ENCODE measurements at places on chromosomes 5 and 9.

- DNase-seq, result no peak
Observed at GRCh38 chr9:69215774-69216485, 41.9 kb downstream of the TJP2 start.

DNA sequence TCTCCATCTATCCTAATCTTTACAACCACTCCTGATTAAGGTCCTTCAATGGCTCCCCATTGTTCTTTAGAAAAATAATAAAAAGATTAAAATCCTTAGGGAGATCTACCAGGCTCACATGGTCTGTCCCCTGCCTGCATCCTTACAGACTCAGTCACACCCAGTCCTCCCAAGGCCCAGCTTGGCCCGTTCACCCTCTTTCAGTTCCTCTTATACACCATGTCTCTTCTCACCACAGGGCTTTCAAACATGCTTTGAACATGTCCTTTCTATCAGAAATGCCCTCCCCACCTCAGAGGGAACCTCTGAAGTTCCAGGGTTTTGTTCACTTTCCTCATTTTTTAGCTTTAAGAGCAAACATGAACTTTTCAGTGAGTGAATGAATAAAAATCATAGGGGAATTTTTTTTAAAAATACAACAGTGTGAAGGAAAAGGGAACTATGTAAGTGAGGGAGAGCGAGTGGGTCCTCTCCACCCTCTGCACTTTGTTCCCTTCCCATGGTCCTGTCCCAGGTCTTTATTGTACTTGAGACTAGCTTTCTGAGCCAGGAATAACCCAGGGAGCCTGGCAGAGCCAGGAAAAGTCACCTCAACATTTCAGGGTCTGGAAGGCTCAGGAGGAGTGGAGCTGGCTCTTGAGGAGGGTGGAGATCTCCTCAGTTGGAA lies 55.3 kb downstream of the TRPC7 start:
- DNase-seq, result no peak

DNA sequence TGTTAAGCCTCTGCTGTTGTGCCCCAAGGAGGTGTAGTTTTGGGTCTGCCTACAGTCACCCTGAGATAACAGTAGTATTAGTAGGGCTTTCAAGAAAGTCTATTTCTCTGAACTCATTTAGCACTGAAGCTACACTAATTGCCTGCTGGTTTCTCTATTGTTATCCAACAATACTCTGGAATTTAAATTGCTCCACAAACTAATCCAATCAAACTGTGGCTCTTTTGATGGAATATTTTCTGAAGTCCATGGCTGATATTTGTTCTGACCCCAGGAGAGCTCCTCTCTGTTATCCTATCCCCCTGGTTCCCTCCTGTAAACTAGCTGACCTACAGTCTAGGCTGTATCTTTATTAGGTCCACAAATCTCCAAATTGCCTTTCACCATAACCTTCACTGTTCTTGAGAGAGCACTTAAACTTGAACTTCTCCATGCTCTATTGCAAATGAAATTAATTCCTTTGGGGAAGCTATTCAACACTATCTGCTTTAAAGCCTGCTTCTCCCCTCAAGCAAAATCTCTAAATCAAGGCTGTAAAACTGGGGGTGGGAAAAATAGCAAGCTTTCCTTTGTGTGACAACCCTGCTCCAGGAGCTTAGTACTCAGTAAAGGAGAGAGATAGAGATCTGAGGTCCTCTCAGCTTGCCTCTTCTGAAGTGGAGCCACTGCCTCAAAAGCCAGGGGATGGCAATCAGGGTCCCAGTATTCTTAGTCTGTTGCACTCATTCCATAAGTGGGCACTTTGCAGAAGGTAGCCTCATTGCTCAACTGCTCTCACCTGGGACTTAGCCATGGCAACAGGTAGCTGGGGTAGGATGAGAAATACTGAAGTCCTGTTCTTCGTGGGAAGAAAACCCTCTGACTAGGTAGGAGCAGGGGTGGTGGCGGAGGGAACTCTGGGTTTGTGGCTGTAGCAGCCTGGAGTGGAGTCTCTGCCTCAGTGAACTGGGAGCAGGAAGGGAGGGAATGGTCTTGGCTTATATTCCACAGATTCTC lies 110.9 kb downstream of the MACIR start:
- DNase-seq, result no peak

DNA sequence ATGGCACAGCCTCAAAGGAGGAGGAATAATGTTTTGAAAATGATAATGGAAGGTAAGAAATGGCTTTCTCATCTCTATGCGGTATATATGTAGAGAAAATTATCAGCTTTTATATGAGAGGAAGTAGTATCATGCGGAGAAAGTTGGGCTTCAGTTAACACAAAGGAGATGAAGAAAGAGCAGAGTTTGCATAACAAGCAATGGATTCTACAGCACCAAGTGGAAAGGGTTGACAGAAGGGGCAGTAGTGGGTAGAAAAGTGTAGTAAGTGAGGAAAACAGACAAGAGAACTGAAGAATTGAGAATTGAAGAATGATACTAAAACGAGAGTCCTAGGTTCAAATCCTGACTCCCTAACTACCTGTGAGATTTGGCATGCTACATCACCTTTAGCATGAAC lies 51.0 kb downstream of the GNG10 start:
- DNase-seq, result no peak

- no peak for DNase-seq
Observed at GRCh38 chr5:174300118-174300940, 254.8 kb downstream of the NSG2 start.

GRCh38 chr5:16467363-16468219 lies 2.0 kb upstream of the ZNF622 start:
- no peak for DNase-seq

DNA sequence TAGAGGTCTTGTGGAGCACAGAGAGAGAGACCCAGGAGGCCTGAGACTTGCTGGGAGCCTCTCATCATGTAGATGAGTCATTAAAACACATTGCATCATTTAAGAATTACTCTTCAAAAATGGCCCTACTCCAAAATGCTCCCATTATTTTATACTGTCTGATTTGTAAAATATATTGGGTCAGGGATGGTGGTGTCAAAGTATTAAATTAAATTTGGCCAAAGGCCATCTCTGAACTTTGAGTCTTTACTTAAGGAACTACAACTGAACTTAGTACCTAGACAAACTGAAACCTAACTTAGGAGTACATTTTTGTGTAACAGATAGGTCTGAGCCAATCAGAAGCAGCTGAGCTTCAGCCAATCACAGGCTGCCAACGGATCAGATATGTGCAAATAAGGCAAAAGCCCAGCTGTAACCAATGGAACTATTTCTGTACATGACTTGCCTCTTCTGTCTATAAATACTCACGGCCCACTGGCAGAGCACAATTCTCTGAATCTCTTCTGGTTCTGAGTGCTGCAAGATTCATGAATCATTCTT lies 657.2 kb downstream of the TLE1 start:
- DNase-seq, result no peak

GRCh38 chr5:34519489-34520220 lies 136.5 kb upstream of the RAI14 start:
- no peak for DNase-seq

- DNase-seq, result no peak
Observed at GRCh38 chr5:14166437-14166836, 23.3 kb downstream of the TRIO start.

DNA sequence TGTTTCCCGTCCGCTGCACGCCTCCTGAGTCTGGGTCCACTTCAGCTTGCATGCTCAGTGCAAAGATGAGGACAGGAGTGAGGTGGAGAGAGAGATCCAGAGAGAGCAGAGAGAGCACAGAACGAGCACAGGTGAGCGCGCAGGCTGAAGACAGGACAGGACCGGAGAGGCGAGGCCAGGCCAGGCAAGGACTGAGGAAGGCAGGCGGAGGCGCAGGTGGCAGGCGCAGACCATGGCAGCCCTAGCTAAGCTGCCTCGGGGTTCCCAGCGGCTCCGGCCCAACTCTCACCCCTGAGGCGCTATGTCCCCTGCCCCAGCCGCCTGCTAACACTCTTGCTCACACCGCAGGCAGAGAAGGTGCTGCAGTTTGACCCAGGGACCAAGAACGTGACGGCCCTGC lies 9.7 kb downstream of the GRIN1 start:
- no peak for DNase-seq

GRCh38 chr5:143208365-143208641 lies 195.2 kb downstream of the NR3C1 start:
- no peak for DNase-seq

GRCh38 chr5:10233505-10233904 lies 16.2 kb downstream of the ATPSCKMT start:
- DNase-seq, result peak; percentile 39

GRCh38 chr5:127943061-127943371 lies 140.6 kb upstream of the SLC12A2 start:
- DNase-seq, result no peak

DNA sequence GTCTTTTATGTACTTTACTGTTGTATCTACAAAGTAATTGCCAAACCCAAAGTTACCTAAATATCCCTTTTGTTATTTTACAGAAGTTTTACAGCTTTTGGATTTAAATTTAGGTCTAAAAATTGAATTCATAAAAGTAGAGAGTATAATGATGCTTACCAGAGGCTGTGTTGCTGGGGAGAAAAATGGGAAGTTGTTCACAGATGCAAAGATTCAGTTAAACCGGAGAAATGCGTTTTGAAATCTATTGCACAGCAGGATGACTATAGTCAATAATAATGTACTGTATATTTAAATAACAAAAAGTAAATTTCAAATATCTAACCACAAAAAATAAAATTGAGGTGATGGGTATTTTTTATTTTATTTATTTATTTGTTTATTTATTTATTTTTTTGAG lies 2.6 kb upstream of the ANKRD18A start:
- no peak for DNase-seq

- no peak for DNase-seq
Observed at GRCh38 chr5:132180134-132180745, 47.4 kb downstream of the P4HA2 start.

GRCh38 chr5:149583394-149583793 lies 2.1 kb downstream of the ARHGEF37 start:
- no peak for DNase-seq

- no peak for DNase-seq
Observed at GRCh38 chr9:109923471-109923760, 143.4 kb downstream of the PALM2AKAP2 start.

DNA sequence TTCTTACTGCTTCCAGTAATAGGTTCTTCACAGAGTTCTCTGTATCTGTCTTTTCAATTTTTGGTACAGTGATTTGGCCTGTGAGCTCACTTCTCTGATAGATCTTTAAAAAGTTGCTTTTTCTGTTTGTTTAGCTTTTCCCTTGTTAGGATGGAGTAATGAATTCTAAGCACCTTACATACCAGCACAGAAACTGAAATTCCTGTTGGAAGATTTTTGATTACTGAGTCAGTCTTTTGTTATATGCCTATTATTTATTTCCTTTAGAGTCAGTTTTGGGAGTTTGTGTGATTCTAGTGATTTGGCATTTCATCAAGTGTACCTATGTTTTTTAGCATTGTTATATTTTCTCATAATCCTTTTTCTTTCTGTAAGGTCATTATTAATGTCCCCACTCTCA lies 37.6 kb upstream of the IPPK start:
- DNase-seq, result no peak

DNA sequence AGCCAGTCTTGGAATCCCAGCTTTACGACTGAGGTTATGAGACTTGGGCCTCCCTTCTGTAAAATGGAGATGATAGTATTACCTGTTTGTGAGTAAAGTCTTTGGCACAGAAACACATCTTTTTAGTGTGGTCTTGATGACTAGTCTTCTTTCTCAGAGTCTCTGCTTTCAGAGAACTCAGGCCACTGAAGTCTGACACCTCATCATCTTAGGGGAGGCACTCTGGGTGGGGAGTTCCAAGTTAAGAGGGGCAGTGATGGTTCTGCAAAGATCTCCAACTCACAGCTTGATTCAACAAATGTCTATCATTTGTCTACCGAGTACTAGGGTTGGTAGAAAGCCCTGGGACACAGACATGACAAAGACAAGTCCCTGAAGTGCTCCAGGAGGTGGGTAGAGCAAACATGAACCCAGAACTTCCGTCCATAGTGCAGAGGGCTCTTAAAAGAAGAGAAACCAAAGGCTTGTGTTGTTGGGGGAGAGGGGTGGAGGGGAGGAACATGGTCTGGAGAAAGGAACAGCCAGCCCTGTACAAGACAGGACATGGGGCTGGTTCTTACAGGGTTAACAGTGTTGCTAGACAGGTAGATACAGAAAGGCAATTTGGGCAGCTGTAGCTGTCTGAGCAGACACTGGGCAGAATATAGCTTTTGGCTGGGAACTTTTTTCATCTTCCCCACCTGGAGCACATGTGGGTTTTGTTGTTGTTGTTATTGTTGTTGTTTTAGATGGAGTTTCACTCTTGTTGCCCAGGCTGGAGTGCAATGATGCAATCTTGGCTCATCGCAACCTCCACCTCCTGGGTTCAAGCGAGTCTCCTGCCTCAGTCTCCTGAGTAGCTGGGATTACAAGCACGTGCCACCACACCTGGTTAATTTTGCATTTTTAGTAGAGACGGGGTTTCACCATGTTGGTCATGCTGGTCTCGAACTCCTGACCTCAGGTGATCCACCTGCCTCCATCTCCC lies 2.6 kb upstream of the CD14 start:
- no peak for DNase-seq

GRCh38 chr9:128421482-128421996 lies 882 bp downstream of the CERCAM start:
- DNase-seq, result no peak

DNA sequence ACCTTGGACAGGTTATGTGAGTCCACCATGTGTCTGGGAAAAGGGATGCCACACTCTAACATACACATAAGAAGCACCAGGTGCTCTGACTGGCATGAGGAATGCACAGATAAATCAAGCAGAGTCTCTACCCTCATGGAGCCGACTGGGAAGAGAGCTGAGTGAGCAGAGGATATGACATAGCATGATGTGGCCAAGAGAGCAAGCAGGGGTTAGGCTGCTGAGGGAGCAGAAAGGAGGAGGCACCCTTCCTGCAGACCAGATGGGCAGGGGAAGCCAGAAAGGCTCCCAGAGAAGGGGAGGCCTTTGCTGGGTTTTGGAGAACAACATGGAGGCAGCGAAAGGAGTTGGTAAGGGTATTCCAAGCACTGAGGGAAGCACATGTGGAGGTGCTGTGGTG lies 223.1 kb downstream of the GNA14 start:
- DNase-seq, result no peak

- no peak for DNase-seq
Observed at GRCh38 chr9:112059145-112059965, 115.7 kb downstream of the SUSD1 start.

DNA sequence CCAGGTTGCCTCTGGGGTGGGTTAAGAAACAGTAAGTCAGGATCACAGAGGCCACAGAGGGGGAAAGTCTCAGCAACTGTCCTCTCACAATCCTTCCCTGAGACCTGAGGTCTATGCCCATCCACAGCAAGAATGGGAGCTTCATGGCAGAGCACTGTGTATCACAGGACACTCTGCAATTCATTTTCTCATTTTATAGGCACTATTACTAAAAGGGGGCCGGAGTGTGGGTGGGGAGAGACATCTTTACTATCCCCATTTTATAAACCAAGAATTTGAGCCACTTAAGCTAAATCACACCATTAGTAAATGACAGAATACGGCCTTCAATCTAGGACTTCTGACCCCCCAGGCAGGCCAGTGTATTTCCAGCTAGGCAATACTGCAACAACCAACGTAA lies 79.9 kb downstream of the LHFPL2 start:
- DNase-seq, result no peak

DNA sequence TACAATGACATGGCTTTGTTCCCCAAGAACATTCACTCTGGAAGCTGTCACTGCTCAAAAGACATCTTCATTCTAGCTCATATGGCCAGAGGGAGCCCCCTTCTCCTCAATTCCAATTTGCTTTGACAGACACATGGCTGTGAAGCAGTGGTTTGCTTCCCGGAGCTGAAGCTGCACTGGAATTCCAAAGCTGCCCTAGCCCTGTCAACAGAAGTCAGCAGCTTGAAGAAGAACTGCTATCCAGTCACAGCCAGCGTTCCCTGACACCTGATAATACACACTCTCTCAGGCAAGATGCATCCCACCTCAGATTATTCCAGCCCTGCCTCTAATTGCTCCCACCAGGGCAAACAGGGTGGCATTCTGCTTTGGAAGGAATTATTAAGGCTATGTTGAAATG lies 93.7 kb downstream of the SEMA5A start:
- no peak for DNase-seq

Measured in SK-N-MC (cell line).